ENCODE measurements at places on chromosomes 16 and 17. TPM values are rescaled to one million over a fixed set of nuclear protein-coding genes. Genes with fewer than 3 reads are reported as not detected.

COL1A1 gene
- 11.1 TPM for total RNA-seq

TAC4 gene
- total RNA-seq: not detected

NAGPA gene
- 17.0 TPM for total RNA-seq

DNAAF8 gene
- 6.4 TPM for total RNA-seq

ITGA2B gene
- 0.21 TPM for total RNA-seq

CEMP1 gene
- not detected for total RNA-seq

TBC1D26 gene
- total RNA-seq: not detected
